ENCODE measurements at places on chromosomes 16 and 17.
A peak's percentile ranks its signal among the peaks of the same experiment; 100 is the strongest.

DNA sequence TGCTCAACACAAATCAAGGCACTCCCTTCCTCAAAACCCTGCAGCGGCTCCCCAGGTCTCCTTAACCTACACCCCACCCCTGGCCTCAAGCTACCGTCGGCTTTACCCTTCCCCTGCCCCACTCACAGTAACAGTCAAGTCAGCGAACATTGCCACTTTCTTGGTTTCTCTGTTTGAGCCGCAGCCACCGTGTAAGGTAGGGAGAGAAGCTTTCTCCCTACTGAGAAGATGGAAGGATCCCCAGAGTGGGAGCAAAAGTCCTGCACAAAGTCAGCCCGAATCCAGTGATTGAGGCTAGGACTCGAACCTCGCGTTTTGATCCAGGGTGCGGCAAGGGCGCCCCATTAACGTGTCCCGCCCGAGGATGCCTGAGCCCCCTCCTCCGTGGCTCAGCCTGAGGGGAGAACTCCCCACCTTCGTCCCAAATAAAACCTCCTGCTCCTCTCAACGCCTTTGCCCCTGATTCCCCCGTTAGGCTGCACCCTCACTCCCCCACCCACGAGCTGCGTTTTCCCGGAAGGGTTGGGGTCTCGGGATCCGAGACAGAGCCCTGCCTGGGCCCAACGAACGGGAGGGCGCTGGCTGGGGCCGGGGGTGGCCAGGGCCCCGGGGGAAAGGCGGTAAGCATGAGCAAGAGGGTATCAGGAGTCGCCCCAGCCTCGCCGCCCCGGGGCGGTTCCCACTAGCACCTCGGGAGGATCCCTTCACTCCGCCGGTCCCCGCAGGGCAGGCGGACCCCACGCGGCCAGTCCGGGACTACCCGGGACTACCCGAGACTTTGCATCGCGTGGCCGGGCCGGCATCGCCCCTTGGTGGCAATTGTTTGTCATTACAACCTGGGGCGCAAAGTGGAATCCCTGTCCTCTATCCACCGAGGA is 9.9 kb upstream of the NAGS start:
- DNase-seq, result peak; percentile 87

GRCh38 chr17:55812323-55812722 is 61.5 kb downstream of the PCTP start:
- no peak for DNase-seq

DNA sequence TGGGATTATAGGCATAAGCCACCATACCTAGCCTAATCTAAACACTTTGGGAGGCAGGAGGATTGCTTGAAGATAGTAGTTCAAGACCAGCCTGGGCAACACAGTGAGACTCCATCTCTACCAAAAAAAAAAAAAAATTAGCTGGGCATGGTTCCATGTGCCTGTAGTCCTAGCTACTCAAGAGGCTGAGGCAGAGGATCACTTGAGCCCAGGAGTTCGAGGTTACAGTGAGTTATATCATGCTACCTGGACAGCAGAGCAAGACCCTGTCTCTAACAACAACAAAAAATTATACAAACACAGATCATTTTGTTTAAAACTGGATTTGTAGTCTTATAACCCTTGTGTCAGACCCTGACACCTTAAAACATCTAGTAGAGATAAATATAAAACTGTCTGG is 7.7 kb upstream of the C16orf54 start:
- no peak for DNase-seq

DNA sequence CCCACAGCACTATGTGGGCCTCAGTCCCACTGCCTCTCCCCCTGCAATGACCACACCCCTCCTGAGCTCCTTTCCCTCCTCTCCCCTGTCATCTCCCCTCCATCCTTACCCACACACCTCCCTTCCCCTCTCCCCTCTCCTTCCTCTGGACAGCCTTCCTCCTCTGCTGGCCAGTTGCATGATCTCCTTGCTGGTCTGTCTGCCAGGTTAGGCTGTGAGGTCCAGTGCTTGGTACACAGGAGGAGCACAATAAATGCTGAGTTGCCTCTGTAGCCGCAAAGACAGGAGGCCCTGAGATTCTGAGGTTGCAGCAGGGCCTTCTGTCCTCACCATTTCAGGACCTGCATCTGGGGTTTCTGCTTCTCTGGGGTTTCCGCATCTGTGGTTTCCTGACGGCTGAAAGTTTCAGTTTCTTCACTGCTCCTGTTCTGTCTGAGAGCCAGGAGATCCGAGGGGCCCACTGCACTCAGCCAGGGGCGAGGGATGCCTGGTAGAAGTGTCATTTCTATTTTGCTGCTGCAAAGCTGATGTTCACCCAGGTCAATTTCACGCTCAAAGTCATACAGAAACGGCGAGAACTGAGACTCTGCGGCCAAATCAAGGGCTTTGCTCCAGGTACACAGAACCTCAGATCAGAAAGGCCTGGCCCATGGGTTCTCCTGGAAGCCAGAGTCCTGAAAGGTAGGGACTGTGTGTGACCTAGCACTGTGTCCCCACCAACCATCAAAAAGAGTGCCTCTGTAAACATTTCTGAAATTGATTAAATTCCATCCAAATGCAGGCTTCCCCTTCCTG is 4.6 kb upstream of the SLC12A3 start:
- peak; percentile 65 for DNase-seq

DNA sequence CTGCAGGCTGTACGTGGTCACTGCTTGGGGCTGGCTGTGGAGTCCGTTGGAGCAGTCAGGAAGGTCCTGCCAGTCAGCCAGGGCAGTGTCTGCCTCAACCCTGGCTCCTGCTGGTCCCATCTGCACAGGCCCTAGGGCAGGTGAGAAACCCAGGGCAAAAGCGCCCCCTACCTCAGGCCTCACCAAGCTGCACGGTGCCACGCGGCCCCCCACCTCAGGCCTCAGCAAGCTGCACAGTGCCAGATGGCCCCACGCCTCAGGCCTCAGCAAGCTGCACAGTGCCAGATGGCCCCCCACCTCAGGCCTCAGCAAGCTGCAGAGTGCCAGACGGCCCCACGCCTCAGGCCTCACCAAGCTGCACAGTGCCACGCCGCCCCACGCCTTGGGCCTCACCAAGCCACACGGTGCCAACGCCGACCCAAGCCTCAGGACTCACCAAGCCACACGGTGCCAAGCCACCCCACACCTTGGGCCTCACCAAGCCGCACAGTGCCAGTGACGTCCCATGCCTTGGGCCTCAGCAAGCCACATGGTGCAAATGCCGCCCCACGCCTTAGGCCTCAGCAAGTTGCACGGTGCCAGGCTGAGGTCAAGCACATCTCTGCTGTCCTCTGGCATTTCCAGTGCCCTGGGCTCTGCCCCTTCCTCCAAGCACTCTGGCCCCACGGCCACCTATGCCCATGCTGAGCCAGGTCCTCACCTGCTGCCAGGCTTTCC is 5.5 kb downstream of the TMEM204 start:
- DNase-seq, result no peak

DNA sequence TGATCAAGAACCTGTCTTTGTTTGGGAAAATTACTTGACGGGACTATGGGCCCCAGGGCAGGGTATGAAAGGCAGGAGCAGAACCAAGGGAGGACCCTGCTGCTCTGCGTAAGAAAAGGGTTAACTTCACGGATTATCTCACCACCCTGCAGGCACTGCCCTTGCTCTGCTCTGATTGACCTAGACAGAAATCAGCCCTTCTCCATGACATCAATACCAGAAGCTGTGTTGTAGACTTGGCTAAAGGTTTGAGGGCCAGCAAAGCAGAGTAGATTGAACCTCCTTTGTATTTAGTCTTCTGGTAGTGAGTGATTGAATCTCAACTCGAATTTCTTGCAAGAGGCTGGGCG is 52.9 kb upstream of the ETV4 start:
- no peak for DNase-seq

- DNase-seq, result no peak
These were observed 12.8 kb upstream of the GFAP start for GRCh38 chr17:44928136-44928535.

DNA sequence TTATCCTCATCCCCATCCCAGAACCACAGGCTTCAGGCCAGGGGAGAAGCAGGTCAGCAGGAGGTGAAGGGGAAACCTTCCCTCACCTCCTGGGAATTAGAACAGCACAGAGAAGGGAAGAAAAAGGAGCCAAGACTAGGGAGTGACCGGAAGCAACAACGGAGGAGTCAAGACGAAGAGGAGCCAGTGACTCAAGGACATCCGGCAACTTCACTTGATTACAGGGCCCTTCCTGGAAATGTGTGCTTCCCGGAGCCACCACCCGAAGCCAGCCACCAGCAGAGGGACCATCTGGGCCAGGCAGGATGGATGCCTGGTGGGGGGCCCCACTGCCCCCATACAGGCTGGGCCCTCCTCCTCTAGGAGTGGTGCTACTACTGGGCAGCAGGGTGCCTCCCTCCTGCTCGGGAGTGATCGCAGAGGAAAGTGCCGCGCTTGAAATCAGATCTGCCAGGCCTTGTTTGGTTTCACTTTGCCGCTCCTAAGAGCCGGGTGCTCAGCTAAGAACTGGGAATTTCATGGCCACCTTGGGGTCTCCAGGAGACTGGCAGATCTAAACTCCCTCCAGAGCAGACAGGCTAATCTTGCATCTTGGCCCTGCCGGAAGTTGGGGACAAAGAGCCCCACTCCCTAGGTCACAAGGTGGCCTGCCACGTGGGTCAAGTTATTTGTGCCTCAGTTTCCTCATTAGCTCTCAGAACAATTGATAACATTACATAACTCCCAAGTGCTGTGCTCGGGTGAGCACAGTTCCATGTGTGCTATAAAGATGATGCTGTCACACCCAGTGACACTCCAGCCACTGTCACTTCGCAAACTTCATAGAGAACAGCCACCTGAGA is 6.6 kb downstream of the CDC42EP4 start:
- peak; percentile 64 for DNase-seq

GRCh38 chr16:17318238-17318637 is 152.5 kb downstream of the XYLT1 start:
- no peak for DNase-seq

GRCh38 chr17:81239714-81240555 is 817 bp downstream of the NDUFAF8 start:
- no peak for DNase-seq

DNA sequence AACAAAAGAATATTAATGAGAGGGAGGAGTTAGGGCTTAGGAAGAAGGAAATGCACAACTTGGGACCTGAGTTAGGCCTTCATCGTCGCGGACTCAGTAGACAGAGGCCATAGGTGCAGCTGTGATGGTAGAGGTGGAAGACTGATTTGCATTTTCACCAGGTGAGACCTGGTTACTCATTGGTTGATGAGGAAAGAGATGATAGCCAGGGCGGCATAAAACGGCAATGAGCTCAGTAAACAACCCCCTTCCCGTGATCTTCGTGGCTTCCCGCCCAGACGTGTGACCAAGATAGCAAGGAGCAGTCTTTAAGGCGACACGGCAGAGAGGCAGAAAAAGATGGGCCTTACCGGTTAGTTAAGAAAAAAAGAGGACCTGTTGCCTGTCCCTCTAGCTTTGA is at the start of gene TMC5:
Gene TMC5, plus strand, starts transcription at position 244 of the 400 bp plus-strand sequence. CDS start 22,156 bp downstream, outside the sequence.
- no peak for DNase-seq

- DNase-seq, result no peak
These were observed 32.0 kb downstream of the SLC6A4 start for GRCh38 chr17:30203471-30203981.

DNA sequence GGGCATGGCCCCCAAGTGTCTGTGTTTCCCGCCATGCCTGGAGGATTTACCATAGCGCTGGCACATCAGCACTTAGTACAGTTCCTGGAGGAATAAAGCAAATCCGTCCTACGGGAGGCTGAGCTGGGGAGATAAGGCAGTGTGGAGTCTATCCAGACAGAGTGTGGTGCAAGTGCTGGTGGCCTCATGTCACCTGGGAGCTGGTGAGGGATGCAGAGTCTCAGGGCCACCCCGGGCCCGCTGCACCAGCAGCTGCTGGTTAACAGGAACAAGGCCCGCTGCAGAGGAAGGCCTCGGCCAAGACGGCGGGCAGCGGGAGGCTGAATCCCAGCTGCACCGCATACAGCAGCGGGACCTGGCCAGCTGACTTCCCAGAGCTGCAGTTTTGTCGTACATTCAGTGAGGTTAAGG is 57.3 kb upstream of the CDC42EP4 start:
- no peak for DNase-seq

DNA sequence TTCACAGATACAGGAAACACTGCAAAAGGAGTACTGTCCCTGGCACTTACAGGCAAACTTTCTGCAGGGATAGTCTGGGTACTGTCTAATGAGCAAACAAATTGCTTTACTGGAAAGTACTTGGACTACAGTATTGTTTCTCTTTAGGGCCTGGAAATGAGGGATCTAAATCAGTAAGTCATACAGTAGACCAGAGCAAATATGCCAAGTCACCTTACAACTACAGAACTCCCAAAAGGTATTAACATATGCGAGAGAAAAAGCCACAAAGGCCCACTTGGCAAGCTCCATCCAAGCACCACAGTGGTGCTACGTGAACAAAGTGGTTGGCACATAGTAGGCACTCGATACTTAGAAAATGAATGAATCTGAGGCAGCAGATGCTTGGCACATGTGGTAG is 87.8 kb downstream of the ZZEF1 start:
- DNase-seq, result no peak

DNA sequence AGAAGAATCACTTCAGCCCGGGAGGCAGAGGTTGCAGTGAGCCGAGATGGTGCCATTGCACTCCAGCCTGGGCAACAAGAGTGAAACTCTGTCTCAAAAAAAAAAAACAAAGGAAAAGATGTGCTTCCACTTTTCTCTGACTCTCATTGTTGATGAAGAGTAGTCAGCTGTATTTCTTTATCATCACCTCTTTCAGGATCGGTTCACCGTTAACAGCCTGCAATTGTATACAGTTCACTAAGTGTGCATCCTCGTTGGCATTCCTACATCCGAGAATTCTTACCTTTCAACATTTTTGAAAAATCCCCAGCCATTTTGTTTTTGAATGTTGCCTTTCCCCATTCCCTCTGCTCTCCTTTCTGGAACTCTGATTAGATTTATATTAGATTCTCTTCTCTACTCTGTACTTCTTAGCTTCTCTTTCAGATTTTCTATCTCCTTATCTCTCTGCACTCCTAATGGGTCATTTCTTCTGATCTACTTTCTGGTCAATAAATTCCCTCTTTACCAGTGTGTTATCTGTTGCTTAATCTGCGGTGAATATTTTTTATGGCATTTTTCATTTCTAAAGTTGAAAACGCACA is 26.9 kb upstream of the ZC3H18 start:
- DNase-seq, result no peak

DNA sequence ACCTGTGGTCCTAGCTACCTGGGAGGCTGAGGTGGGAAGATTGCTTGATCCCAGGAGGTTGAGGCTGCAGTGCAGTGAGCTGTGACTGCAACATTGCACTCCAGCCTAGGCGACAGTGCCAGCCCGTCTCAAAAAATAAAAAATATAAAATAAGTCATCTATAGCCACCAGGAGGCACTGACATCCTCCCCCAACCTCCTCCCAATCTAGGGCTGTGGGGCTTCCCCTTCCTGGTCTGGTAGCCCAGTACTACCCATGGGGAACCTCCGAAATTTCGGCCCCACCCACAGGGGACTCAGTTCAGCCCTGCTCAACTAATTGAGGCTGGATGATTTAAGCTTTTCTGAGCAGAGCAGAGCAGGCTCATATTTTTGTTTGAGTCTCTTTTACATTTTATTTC is 3.2 kb downstream of the ZSCAN10 start:
- no peak for DNase-seq
